PC-9 (cell line): ENCODE measurements at places on chromosomes 5 and 9.

- no peak for DNase-seq
Measured at GRCh38 chr5:17233488-17233887, 16.1 kb downstream of the BASP1 start.

- no peak for DNase-seq
Measured at GRCh38 chr5:67081261-67081660, 115.3 kb downstream of the CD180 start.

DNA sequence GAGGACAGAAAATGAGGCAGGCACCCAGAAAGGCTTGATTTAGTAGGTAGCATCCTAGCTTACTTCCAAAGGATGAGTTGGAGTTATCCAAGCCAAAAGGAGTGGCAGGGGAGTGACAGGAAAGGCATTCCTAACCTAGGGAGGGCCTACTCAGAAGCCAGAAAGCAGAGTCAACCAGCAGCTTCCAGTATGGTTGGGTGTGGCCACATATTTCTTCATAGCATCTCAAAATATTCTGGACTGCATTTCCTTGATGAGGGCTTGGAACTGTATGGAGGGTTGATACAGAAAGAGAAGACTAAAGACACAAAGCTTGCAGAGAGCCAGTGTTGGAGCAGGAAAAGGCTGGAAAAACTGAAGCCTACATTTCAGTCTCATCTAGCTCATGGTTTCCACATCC, 656.8 kb upstream of the DMAC1 start:
- DNase-seq: no peak

GRCh38 chr9:96361668-96362067, 21.8 kb downstream of the SLC35D2 start:
- DNase-seq: no peak

DNA sequence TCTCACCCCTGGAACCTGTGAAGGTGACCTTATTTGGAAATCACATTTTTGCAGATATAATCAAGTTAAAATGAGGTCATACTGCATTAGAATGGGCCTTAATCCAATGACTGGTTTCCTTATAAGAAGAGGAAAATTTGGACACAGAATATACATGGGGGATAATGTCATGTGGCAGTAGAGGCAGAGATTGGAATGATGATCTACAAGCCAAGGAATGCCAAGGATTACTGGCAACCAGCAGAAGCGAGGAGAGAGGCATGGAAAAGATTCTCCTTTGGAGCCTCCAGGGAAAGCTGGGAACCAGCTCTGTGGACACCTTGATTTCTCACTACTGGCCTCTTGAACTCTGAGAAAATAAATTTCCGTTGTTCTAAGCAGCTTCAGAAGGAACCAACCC, 20.2 kb upstream of the CEP78 start:
- DNase-seq: no peak
